Activated CD4-positive, alpha-beta T cell treated with anti-CD3 and anti-CD28 coated beads, Interleukin-2, amount 10 ng/mL, durations not matched to agents 7 days and 5 days (primary cell): ENCODE measurements at places on chromosomes 2 and 18. TPM values are rescaled to one million over a fixed set of nuclear protein-coding genes. Genes with fewer than 3 reads are reported as not detected.

XIRP2 gene
- total RNA-seq, result not detected

TEKT4 gene
- total RNA-seq, result not detected

C1QL2 gene
- not detected for total RNA-seq

CABYR gene
- total RNA-seq, result 1.3 TPM

MYO3B gene
- total RNA-seq, result 0.05 TPM

ZFAND2B gene
- 49.1 TPM for total RNA-seq

IL18R1 gene
- total RNA-seq, result 22.1 TPM

PMAIP1 gene
- 14.8 TPM for total RNA-seq

KCNF1 gene
- total RNA-seq, result not detected

DNA sequence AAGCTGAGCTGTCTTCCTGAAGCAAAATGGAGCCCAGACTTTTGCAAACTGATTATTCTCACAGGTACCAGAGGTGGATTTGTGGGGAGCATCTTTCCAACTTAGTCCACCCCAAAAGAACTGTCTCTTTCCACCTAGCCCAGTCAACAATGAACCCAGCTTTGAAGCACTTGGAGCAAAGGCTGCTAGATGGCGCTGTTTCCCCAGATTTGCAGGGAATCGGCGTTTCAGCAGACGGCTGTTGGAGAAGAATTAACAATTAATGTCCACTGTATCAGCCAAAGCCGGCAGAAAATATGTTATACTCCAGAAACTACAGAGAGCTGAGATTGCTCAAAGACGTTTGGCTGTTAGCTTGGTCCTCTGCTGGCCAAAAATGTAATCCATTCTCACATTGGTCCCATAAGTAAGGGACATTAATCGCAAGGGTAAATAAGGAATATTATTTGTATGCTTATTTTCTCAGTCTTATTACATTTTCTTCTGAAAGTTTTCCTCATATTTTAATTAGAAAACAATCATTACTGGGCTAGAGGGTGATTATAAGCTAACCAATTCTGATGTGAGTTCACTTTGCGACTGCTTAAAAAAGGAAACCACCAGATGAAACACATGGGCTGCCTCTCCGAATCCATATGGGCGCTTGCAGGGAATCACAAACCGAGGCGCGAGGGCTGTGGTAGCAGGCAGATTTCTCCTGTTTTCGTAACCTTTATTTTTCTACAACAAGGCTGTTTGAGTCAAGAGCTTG, 423.8 kb upstream of the MEX3C start:
- H3K36me3 ChIP-seq, result no peaks in the 10 kb centered on the region
- H3K4me3 ChIP-seq, result no peak overlapping the region
- DNase-seq, result peak; percentile 33
- peaks cover 21% of the 10 kb centered on the region for H3K27me3 ChIP-seq

DNA sequence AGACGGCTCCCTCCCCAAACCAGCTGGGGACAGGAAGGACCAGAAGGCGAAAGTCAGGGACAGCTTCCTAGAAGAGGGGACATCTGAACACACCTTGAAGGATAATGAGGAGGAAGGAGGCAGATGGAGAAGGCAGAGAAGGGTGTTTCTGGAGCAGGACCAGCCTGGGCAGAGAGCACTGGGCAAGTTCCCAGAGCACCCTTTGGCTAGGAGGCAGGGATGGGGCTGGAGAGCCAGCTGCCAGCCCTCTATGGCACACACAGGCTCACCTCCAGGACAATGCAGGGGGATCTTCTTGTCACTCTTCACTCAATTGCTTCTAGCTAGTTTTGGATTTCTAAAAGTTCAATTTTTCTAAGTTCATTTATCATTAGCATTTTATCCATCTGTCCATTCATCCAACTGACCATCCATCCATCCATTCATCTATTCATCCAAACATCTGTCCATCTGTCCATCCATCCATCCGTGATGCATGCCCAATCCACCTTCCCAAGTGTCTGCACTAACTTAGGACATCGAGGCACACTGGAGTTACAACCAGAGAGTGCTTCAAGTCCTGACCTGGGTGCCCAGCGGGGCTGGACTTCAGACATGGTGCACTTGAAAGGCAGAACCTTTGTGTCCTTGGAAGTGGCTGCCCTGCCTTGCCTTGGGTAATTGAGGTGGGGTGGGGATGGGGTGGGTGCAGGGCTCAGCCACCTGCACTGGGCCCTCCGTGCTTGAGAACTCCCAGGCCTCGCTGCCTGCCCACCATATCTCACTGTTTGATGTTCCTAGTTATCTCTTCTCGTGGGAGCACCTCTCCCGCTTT, 42.5 kb downstream of the INHBB start:
- no peaks in the 10 kb centered on the region for H3K4me1 ChIP-seq
- H3K27me3 ChIP-seq, result no peaks in the 10 kb centered on the region
- DNase-seq, result no peak
- H3K27ac ChIP-seq, result no peak overlapping the region
- no peaks in the 10 kb centered on the region for H3K36me3 ChIP-seq

DNA sequence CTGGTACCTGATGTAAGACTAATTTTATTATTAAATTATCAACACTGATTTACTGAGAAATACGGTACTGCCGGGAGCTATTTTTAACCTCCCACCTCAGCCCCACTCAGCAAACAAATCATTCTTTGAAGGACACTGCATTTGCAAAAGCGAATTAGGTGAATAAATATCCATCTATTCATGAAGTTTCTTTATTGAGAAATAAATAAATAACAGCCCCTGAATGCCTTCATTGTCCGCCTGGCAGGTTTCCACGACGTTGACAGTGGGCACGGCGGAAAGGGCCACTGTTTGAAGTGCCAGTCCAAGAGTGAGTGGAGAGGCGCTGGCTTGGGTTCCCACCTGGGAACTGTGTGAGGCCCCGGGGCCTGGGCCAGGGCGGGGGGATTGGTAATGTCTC, 15.7 kb downstream of the C1QL2 start:
- DNase-seq, result no peak
- no peak overlapping the region for H3K4me3 ChIP-seq
- H3K27ac ChIP-seq, result no peak overlapping the region
- H3K36me3 ChIP-seq, result no peaks in the 10 kb centered on the region
- peaks cover 5% of the 10 kb centered on the region for H3K27me3 ChIP-seq

DNA sequence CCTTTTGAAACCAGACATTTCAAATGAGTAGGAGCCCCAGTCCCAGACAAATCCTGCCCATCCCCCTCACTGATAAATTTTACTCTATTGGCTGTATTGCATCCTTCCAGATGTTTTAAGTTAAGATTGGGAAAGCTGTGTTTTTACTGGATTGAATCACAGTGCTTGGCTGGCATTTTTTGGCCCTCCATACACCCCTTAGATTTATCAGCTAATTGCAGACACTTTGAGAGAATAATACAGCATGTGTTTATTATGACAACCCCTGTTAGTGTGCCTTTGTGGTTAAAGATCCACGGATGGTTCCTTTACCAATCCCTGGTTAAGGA, 74.9 kb downstream of the ANTXR1 start:
- no peak overlapping the region for H3K27ac ChIP-seq
- H3K36me3 ChIP-seq, result no peaks in the 10 kb centered on the region
- peaks cover 28% of the 10 kb centered on the region for H3K27me3 ChIP-seq
- H3K4me1 ChIP-seq, result no peaks in the 10 kb centered on the region

- no peak for DNase-seq
- peaks cover 9% of the 10 kb centered on the region for H3K4me1 ChIP-seq
- no peak overlapping the region for H3K4me3 ChIP-seq
These were observed 761.2 kb upstream of the ACVR2A start for GRCh38 chr2:147083664-147084063.

DNA sequence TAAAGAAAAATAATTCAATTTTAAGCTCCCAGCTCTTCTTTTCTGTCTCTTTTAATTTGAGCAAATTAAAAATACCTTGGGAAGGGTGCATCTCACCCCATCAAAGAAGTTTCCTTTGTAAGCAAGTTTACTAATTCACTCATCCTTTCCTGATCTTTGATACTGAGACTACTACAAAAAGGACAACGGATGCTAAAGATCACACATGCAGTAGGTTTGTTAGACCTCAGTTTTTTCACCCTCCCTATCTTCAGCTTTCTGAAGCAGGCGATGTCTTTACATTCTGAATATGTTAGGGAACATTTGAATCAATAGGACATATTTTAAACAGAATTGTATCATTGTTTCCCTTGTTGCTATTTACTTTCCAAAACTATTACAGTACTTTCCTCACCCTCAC, 6.0 kb upstream of the HNRNPLL start:
- no peak for DNase-seq
- H3K27me3 ChIP-seq, result no peaks in the 10 kb centered on the region
- H3K36me3 ChIP-seq, result no peaks in the 10 kb centered on the region
- H3K4me1 ChIP-seq, result peaks cover 36% of the 10 kb centered on the region
